Suppressor macrophage treated with lipopolysaccharide for 1 hour (primary cell): ENCODE measurements at places on chromosomes 13 and 19.

GRCh38 chr19:35135389-35135909 is 590 bp upstream of the LGI4 start:
- peak; percentile 83 for DNase-seq

GRCh38 chr19:2500156-2500555 is 24.2 kb downstream of the GADD45B start:
- no peak for DNase-seq

- DNase-seq, result no peak
Observed at GRCh38 chr19:1402411-1403070, 1.2 kb upstream of the GAMT start.

DNA sequence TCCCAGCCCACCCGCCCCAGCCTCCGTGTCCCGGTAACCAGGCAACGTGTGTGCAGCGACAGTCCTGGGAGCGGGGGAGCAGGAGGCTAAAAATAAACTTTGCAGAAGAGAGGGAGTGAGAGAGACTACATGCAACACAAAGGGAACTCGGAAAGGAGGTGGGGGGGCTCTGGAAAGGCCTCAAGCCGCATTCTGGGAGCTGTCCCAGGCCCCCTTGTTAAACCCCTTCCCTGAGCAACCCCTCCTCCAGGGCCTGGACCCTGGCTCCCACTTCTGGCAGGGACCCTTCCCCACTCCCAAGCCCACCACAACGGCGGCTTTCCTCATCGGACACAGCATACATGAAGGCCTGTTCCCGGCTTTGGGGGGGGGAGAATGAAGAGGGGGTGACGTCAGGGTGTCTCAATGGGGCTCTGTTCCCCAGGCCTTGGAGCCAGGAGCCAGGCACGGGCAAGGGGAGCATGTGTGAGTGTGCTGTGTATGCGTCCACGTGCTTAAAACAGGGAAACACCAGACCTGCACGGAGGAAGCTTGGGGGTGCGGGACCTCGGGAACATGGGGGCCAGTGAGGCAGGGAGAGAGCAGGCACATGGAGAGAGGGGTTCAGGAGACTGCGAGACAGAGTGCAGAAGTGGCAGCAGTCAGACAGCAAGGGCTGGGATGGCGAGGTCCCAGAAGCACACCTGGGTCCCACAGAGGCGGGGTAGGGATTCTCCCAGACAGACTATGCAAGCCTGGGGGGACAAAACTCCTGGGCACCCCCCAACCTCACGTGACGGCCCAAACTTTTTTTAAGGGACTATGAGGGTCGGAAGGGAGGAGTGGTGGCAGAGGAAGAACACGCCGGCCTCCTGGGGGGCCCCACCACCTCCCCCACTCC is 2.3 kb downstream of the ERF start:
- peak; percentile 45 for DNase-seq

DNA sequence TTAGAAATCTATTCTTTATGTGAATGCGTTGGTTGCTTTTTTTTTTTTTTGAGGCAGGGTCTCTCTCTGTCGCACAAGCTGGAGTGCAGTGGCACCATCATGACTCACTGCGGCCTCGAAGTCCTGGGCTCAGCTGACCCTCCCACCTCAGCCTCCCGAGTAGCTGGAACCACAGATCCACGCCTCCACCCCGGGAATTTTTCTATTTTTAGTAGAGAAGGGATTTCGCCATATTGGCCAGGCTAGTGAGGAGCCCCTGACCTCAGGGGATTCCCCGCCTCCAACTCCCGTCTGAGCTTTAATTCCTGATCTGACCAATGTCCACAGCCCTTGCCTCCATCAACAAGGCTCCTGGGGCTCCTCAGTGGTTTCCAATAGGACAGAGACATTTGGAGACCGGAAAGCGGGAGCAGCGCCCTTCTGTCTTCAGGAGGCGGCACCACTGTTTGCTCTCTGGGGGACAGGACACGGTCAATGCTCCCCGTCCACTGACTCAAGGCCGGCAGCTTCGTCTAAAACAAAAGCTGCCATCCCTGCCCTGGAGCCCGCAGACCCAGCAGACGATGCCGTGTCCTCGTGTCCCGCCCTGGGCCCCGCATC is 503 bp downstream of the TUBA3C start:
- no peak for DNase-seq

DNA sequence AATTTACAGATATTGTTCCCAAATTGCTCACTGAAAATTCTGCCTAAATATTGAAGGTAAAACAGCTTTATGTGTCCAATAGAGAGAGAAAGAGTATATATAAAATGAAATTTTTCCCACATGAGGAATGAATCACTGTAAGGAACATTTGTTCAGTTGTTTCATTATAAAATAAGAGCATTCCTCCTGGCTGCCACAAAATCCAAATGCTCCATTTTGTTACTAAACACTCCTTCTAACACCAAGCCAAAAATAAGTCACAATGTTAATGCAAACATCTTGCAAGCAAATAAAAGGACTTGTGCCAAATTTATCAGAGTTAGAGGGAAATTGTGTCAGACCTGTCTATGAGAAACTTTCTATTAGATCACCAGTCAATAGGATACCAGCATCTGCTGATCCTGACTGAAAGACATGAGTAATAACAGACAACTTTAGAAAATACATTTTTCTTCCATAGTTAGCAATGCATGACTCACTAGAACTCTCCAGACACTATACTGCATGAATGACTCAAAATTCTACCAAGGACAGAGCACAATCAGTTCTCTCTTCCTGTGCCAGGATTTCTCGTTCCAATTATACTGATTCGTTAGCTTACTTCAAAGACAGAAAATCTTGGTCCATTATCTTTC is 83.5 kb upstream of the FNDC3A start:
- peak; percentile 98 for DNase-seq

- DNase-seq, result peak; percentile 72
Observed at GRCh38 chr13:46355088-46355468, 32.0 kb downstream of the RUBCNL start.

DNA sequence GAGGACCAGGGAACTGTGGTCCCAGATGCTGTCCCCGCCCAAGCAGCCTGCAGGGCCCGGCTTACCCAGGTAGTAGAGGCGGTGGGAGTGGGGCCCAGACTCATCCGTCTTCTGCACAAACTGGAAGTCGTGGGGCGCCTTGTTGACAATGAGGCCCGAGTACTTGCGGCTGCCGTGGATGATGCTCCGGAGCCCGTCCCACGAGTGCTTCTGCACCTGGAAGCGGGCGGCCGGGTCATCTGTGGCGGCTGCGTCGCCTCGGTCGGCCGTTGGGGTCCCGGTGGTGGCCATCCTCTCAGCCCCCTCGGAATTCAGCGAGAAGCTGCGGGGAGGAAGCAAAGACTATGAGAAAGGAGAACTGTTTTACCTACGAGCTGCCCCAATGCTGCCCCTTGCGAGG is 9.6 kb downstream of the DPP9 start:
- no peak for DNase-seq

GRCh38 chr19:7527516-7528191 is 5.2 kb downstream of the MCOLN1 start:
- peak; percentile 34 for DNase-seq

DNA sequence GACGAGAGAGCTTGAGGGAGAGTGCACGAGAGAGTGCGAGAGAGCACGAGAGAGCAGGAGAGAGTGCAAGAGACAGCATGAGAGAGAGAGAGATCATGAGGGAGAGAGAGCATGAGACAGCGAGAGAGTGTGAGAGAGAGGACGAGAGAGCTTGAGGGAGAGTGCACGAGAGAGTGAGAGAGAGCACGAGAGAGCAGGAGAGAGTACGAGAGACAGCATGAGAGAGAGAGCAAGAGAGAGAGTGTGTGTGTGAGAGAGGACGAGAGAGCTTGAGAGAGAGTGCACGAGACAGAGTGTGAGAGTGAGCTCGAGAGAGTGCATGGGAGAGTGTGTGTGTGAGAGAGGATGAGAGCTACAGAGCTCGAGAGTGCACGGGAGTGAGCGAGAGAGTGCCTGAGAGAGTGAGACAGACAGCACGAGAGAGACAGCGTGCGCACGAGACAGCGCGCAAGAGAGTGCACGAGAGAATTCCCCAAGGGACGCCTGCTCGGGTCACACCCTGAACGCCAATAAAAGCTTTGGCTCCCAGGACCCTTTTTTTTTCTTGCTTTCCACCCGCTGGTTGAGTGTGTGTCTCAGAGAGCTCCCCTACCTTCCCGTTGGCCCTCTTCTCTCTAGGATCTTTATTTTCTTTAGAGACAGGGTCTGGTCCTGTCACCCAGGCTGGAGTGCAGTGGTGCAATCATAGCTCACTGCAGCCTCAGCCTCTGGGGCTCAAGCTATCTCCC is 3.7 kb downstream of the CD70 start:
- peak; percentile 57 for DNase-seq

DNA sequence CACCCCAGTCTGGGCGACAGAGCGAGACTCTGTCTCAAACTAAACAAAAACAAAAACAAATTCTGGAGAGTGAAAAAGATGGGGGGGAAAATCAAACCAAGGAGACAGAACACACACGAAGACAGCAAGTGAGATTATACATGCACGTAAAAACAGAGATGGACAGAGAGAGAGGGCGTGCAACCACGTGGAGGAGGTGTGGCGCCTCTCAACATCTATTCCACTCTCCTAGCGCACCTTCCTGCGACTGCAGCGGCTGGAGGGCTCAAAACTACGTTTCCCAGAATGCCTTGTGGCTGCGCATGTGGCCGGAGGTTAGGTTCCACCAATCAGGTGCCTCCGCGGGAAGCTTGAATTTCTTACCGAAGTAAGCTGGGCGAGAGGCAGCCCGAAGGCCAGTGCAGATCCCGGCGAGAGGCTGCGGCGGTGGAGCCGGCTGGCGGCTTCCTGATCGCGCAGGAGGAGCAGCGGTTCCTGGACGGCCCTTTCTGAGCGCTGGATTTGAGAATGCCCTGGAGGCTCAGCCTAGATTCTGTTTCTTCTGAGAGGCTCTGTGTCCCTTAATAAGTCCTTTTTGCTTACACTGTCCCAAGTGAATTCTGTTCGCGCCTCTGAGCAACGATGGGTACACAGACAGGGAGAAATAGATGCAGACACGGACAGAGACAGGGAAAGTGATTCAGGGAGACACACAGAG is 13.1 kb upstream of the NANOS2 start:
- DNase-seq, result peak; percentile 94
